ENCODE measurements at places on chromosomes 12 and 14.
A peak's percentile ranks its signal among the peaks of the same experiment; 100 is the strongest.

DNA sequence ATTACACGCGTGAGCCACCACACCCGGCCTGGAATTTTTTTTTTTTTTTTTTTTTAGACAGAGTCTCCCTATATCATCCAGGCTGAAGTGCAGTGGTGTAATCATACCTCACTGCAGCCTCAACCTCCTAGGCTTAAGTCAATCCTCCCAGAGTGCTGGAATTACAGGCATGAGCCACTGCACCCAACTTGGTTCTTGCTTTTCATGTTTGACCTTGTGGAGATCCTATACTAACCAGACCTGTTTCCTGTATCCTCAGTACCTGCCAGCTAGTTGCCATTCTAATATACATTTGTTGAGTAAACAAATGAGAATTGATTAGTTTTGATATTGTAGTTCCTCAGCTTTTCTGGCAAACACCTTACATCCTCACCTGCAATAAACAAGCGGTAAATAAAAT lies 3.2 kb upstream of the VSIG10 start:
- no peak for DNase-seq

GRCh38 chr14:54170301-54170700 lies 213.7 kb upstream of the BMP4 start:
- no peak for DNase-seq

- no peak for DNase-seq
Observed at GRCh38 chr14:23577710-23578392, 739 bp downstream of the JPH4 start.

DNA sequence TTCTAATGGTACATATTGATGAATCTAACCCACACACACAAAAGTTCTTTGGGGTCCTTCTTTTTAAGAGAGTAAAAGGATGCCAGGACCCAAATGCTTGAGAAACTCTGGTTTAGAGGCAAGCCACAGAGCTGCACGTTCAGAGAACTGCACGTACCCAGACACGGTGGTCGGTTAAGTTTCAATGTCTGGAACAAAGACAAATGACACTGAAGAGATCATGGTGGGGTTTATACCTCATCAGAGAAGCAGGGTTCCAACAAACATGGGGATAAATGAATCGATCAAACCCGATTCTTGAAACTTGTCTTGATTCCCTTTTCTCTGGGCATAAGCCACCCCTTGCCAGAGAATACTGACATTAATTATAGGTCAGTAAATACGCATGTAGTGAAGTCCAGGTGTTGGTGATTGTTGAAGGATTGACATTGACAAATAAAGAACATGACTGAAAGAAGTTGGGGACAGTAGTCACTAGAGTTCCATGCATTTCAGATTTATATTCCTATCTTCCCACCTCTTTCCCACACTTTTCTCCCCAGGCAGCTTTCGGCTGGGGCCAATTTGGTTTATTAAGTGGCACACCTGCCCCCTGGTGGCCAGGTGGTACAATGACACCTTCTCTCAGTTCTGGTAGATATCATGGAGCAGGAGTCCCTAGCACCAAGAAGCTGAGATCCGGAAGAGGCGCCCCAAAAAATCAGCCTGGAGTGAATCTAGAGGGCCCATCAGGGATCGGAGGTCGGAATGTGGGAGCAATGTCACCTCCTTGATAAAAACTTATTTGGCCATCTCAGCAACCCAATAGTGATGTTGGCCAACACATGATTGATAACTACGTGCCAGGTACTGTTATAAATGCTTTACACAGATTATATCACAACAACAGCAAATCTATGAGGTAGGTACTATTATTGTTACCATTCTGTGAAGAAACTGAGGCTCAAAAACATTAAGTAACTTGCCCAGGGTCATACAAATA lies 17.8 kb upstream of the HDAC7 start:
- DNase-seq, result peak; percentile 86

GRCh38 chr12:25257590-25258324 lies 7.0 kb upstream of the KRAS start:
- DNase-seq, result no peak

GRCh38 chr12:25194722-25195055 lies 271 bp downstream of the DNAI7 start:
- DNase-seq, result no peak
